Stimulated activated CD4-positive, alpha-beta T cell treated with anti-CD3 and anti-CD28 coated beads, TNF-alpha, amount 100 ng/mL, for 1 hour (primary cell): ENCODE measurements at places on chromosomes 5 and 9.

DNA sequence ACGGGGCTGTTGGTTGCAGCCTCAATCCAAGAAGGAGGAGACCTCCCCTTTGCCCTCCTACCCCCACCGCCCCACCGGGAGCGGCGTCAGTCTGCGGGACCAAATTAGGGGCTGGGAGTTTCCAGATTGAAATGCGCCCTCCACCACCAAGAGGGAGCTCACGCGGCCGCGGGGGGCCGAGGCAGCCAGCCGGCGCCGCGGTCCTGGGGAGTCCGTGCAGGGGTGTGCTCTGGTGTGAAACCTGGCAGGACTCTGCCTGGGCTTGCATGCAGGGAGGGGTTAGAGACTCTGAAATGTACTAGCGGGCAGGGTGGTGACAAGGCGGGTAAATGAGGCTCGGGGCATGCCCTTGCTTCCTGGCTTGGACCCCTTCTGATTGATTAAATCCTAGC lies 989 bp upstream of the FBN2 start:
- DNase-seq: no peak

GRCh38 chr5:150140830-150141229 lies 14.8 kb downstream of the PDGFRB start:
- no peak for DNase-seq

GRCh38 chr5:72392326-72392733 lies 72.2 kb downstream of the PTCD2 start:
- DNase-seq: no peak

GRCh38 chr5:125002727-125003598 lies 256.5 kb upstream of the ZNF608 start:
- DNase-seq: no peak

GRCh38 chr9:93592643-93593021 lies 16.2 kb downstream of the PHF2 start:
- no peak for DNase-seq

- DNase-seq: no peak
These were observed 3.0 kb downstream of the CMYA5 start for GRCh38 chr5:79692596-79692995.

GRCh38 chr9:93864032-93864431 lies 91.1 kb downstream of the BARX1 start:
- DNase-seq: no peak

DNA sequence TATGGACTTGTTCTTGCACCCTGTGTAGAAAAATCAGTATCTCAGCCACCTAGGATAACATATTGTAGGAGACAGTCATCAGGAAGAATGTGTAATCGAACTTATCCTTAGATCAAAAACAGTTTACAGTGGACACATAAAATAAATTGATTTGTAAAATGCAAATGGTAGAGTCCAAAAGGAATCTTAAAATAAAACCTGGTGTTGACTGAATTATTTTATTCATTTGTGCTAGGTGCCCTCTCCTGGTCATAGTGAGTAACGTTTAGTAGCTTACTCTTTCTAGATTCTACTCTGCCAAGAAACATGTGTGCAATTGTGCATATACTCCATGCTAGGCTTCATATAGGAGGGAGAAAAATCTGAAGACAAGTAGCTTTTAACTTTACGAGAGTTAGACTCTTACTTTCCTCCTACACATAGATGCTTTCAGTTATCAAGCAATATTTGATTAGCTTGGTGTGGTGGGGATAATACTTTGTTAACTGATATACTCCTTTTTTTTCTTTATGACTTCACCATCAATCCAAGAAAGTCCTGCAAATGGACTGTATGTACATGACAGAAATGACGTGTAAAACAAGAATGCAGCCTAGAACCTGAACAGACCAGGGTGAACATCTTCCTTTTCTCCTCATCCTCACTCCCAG lies 23.7 kb upstream of the LOX start:
- DNase-seq: no peak

GRCh38 chr5:175821790-175822211 lies 49.6 kb upstream of the CPLX2 start:
- no peak for DNase-seq

GRCh38 chr9:130327781-130328348 lies 62.3 kb downstream of the HMCN2 start:
- no peak for DNase-seq

DNA sequence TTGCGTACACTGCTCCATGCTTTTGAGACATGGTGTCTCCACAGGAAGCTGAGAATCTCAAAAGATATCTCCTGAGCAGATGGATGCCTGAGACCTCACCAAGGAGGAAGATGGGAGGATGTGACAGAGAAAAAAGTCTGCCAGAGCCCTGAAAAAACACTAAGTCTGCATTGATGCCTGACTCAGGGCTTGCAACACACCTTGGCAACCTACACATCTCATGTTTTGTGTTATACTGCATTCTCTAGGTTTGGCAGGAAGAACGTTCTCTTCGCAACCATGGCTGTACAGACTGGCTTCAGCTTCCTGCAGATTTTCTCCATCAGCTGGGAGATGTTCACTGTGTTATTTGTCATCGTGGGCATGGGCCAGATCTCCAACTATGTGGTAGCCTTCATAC lies 19.2 kb downstream of the SLC22A4 start:
- DNase-seq: no peak

GRCh38 chr5:39083968-39084367 lies 9.8 kb upstream of the RICTOR start:
- no peak for DNase-seq

- DNase-seq: no peak
These were observed 37.6 kb upstream of the SETD9 start for GRCh38 chr5:56871777-56872176.

- no peak for DNase-seq
These were observed 1039.2 kb upstream of the CDH9 start for GRCh38 chr5:28077291-28078240.

GRCh38 chr5:155886311-155887031 lies 440.5 kb upstream of the SGCD start:
- DNase-seq: no peak

GRCh38 chr9:88773126-88773525 lies 218.1 kb upstream of the S1PR3 start:
- DNase-seq: no peak

GRCh38 chr5:1288439-1289335 lies 6.2 kb downstream of the TERT start:
- DNase-seq: no peak

GRCh38 chr9:4796988-4797853 lies 4.5 kb downstream of the RCL1 start:
- no peak for DNase-seq

DNA sequence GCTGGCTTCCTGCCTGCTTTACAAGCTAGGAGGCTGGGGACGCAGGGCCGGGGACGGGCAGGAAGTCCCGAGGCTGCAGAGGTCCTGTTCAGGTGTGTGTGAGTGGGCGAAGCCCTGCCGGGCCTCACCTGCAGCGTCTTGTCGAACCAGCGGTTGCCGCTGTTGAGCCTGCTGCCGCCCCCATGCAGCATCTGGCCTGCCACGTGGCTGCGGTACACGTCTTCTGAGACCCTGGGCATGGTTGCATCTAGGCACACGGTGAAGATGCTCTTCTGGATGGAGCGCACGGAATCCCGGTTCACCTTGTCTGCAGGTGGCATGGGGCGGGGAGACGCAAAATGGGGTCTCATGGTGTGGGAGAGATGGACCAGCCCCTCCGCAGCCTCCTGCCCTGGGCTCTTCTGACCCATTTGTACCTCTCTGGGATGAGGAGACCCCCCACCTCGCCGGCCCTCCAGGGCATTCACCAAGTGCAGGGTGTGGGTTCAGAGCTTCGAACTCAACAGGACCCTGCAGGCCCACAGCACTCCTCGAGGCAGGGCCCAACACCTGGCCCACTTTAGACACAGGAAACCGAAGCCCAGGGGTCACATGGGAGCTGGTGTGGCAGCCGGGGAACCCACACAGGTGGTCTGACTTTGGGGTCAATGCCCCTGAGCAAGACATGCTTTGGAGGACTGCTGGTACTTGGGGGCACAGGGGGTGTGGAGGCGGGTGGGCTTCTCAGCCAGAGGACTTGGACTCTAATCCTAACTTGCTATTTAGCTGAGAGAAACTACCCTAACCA lies 10.0 kb downstream of the CRAT start:
- no peak for DNase-seq

DNA sequence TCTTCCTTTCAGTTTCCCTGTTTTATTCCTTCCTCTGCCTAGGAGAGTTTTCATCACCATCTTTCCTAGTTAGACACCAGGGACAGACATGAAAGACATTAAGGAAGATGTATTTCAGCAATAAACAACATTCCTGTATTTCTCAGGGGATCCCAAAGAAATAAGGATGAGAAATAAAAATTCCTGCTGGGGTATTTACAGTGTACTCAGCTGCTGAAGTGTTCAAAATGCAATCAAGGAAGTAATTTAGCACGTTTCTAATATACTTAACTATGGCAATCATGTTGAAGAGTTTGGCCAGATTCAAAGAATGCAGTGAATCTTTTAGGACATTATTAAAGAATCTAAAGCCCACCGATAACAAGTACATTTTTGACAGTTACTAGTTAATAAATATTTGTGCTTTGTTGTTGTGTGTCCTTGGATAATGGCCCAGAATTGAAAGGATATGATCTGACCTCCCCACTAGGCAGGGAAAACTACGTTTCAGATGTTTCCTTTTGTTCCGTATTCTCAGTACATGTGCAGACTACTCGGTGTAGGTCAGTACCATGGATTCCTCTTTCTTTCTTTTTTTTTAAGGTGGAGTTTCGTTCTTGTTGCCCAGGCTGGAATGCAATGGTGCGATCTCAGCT lies 46.8 kb downstream of the INIP start:
- no peak for DNase-seq

- DNase-seq: no peak
These were observed 58.3 kb downstream of the PRELID2 start for GRCh38 chr5:145776886-145777285.

DNA sequence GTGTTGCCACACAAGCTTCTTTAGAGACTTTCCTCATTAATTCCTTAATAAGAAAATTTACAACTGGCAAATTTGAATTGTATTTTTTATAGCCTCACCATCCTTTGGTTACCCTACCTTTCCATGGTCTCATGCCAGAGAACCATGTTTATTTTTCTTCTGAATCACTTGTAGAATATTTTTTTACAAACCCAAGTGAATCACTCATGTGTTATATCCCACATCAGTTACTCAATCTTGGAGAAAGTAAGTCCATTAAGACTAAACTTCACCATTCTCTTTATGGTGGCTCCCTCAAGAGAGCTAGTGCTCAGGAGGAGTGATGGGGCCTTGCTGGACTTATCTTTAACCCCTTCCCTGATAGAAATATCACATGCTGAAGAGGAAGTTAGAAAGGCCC lies 128.9 kb downstream of the SUSD1 start:
- no peak for DNase-seq

DNA sequence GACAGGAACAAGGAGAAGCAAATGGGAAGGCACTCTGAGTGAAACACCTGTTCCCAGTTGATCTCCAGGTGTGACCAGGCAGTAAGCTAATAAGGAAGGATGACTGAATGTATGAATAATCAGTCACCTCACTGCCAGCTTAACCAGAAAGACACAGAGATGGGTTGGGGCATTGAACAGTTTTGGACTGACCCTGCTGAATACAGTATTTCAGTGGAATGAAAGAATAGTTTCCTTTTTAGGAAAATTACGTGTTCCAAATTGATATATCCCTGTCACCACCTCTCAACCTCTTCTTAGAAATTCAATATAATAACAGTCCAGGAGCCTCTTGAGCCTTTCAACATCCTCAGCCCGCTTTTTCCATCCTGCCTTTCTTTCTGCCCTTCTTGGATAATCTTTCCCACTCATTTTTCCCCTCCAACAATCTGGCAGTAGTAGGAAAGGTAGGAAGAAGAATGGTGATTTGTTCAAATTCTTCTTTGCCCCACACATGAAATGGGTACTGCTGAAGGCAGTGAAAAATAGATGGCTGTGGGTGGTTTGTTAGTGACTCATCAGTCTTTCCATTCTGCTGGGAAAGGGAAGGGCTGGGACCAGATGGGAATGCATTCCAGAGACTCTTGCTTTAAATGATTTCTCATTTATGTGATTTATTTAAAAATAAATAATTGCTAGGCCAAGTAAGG lies 117.9 kb downstream of the ZSWIM6 start:
- DNase-seq: no peak

GRCh38 chr9:129781981-129782380 lies 21.0 kb upstream of the TOR1B start:
- no peak for DNase-seq

GRCh38 chr9:91773156-91773555 lies 176.9 kb downstream of the ROR2 start:
- DNase-seq: no peak
